Stimulated activated naive CD4-positive, alpha-beta T cell treated with Interleukin-2 at 50 U/mL for 16 hours (primary cell): ENCODE measurements at places on chromosomes 3 and 15.

DNA sequence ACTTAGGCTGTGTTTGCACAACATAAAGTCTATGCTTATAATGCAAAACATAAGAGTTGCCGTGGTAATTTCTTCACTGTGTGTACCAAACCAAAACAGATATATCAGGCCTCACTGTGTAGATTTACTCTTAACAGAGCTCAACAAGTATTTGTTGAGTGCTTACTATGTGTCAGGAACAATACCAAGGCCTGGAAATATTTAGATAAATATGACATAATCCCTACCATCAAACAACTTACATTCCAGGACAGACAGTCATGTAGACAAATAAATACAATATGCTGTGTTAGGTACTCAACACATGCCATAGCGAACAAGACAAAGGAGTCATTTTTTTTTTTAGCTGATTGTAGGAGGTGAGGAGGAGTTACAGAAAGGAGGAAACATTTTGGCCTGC is 554.0 kb downstream of the NSUN3 start:
- DNase-seq = no peak

DNA sequence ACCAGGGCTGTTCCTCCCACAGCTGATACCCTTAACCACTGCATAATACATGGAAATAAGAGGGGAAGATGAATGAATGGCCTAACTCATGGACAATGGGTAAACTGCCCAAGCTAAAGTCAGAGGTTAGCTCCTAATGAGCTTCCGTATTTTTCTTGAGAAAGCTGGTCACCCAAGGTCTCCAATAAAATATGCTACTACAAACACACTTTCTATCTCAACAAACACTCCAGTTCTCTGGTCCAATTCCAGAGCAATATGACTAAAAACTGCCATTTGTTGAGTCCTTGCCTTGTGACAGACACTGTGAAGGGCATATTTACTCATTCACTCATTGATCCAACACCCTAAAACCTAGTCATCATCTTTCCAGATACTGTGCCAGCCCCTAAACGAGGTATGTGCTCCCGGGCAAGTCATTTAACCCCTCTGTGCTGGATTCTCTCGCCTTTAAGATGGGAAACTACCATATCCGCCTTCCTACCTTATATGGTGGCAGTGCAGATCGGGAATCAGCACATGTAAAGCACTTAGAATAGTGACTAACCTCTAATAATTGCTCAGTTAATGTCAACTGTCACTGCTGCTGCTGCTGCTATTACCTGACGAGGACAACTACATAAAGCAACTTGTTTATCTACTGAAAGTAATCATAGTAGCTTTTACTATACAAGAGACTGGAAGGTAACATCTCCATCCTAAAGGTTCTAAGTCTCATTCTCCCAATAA is 89.1 kb downstream of the XXYLT1 start:
- no peak for DNase-seq

DNA sequence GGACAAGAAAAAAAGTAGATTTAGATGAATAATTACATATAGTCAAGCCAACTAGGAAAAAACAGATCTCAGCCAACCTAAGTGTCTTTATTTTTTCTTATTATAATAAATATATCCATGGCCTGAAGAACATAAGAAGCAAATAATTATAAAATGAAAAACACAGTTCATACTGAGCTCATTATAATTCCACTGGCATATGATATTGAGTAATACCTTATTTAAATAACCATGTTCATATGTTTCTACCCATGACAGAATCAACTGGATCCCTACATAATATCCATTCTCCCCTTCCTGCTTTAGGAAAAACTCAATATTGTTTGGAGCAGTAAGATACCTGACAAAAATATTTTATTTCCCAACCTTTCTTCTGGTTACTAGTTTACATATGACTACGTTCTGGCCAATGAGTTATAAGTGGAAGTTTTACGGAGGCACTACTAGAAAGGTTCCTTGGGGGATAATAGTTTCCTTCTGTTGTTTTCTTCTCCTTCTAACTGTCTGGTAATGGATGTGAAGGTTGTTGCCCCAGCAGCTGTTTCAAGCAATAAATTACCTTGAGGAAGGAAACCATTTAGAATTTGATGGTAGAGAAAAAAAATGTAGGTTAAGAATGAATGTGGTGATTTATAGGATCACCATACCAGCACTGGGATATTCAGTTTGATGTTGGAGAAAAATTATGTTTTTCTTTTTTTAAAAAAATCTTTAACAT is 184.1 kb upstream of the MBNL1 start:
- DNase-seq = no peak

DNA sequence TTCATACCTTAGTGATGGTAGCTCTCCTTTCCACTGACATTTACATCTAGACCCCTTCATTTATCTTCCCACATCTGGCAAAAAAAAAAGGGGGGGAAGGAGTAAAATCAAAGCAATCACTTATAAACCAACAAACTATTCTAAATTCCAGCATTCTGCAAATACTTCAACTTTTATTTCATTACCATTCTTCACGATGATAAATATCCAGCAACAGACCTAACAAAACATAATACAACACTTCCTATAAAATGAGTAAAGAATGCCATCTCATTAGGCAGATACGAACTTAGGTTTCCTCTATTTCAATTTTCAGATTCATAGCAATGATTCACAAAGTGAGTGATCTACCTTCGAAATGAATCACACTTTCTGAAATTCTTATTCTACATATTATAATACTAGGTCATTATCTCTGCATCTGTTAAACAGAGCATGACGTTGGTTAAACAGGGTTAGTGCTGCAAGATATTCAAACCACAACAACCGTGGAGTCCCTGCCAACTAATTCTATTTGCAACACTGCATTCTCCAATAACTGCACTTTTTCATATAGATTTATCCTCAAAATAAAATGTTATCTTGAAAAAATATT is at the start of gene LRRFIP2:
TSS of gene LRRFIP2 (minus strand) at position 51 of the 595 bp plus-strand sequence. CDS start 25,599 bp downstream, outside the sequence.
- DNase-seq = no peak

- no peak for DNase-seq
Measured at GRCh38 chr15:77107068-77107467, 36.2 kb upstream of the TSPAN3 start.

GRCh38 chr3:50508821-50509220 is 5.4 kb upstream of the CACNA2D2 start:
- no peak for DNase-seq

- DNase-seq = no peak
Measured at GRCh38 chr3:113574213-113574612, 41.9 kb downstream of the SIDT1 start.
